B cell (primary cell): ENCODE measurements at places on chromosomes 1 and 21. TPM values are rescaled to one million over a fixed set of nuclear protein-coding genes. Genes with fewer than 3 reads are reported as not detected.

Gene PGLYRP3
- total RNA-seq: not detected in 2 replicates

Gene IGFN1
- total RNA-seq: not detected in 2 replicates

GRCh38 chr1:84379917-84380180 is 18.4 kb upstream of the DNASE2B start:
- DNase-seq: no peak

Gene TCHH
- total RNA-seq: not detected in 2 replicates

DNA sequence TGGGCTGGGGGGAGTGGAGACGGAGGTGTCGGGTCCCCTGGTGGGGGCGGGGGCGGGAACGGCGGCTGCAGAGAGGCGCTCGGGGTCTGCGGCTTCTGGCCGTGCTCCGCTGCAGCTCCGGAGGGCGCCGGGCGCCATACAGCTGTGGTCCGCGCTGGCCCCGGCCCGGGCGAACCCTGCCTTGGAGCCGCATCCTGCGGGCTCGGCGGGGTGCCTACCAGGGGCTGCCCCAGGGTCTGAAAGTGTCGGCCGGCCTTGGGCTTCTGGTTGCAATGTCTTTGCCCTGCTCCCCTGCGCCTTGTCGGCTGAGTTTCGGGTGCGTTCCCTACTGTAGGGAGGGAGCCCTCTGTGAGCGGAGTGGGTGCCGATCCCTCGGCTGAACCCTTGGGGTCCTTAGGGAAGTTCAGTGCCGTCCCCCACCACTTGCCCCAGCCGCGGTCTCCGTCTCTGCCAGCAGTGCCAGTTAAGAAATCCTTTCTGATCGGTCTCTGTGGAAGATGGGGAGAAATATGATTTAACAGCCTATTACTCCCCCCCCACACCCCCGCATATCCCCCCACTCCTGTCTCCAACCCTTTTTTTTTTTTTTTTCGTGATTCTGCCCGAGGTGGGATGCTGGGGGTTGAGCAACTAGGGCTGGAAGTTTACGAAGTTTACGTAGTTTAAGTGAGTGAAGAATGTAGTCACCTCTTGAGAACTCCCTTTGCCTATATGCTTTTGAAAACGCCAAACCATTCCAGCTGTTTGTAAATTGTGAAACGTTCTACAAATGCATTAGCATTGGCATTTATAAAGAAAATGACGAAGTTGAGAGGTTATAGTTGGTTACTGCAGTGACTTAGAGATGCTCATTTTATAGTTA is 588 bp downstream of the NEXN start:
- DNase-seq: peak; percentile 38

- DNase-seq: peak; percentile 24
Observed at GRCh38 chr1:229092377-229093237, 178.3 kb upstream of the RAB4A start.

DNA sequence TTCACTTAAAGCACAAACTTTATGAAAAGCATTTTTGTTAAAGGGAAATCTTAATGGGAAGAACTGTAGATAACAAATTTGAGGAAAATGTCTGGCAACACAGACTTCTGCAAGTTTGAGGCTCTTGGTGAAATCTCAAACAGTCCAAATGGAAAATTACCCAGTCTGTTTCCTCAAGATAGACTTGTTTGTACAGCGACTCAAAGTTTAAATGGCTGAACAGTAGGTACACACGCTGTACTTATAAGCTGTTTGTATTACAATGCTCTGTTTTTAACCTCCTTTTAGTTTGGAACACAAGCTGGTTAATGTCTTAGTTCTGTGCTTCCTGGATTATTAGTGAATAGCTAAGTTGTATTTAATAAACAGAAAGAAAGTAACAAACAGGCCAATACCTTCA is 217.1 kb downstream of the NFIA start:
- DNase-seq: no peak

- DNase-seq: no peak
Observed at GRCh38 chr1:17359031-17359430, 13.0 kb upstream of the PADI6 start.

DNA sequence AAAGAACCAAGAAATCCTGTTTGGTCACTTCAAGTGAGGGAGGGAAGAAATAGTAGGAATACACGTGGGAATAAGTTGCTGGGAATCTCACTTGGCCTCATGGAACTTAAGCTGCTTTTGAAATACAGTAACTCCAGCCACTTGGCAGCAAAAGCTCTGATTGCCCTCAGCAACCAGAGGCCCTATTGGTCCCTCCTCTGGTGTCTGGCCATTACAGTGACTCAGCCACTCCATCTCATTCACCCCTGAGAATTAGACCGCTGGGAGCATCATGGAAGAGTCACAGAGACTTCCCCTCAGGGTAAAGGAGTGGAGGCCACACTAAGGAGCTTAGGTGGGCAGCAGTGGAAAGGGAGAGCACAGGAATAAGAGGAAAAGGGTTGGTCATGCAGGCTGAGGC is 99.6 kb downstream of the ELAVL4 start:
- no peak for DNase-seq

Gene FAM3B
- total RNA-seq: not detected in 2 replicates

DNA sequence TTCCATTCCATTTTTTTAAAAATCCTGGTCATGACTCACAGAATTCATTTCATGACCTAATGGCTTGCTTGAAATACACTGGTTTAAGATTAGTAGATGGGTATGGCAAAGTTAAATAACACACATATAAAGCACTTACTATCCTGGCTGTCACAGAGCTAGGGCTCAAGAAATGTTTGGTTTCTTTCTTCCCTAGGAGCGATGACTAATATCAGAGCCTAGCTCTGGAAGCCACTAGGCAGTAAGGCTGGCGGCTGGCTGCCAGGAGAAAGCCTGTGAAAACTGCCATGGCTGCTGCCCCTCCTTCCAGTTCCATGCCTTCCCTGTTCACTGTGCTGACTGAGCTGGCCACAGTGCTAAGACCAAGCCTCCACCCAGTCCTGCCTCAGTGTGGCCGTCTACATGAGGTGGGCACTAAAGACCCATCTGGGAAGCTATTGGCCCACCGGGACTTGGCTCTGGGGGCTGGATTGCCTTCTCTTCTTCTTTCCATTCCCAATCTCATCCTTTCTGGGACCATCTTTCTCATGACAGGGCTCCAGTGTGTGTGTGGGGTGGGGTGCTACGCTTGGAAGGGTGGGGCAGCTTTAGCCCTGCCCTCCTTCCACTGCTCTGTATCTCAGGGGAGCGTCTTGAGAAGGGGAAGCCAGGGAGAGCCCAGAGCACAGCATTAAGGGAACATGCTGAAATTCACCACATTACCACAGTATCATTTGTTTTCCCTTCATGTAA is 10.8 kb upstream of the ASCL5 start:
- DNase-seq: no peak

Gene USP33
- 83.4 and 95.6 TPM in 2 replicates for total RNA-seq

- DNase-seq: no peak
Observed at GRCh38 chr1:160053548-160054365, 16.2 kb downstream of the KCNJ10 start.

- no peak for DNase-seq
Observed at GRCh38 chr1:113657556-113658063, 101.7 kb downstream of the PHTF1 start.

DNA sequence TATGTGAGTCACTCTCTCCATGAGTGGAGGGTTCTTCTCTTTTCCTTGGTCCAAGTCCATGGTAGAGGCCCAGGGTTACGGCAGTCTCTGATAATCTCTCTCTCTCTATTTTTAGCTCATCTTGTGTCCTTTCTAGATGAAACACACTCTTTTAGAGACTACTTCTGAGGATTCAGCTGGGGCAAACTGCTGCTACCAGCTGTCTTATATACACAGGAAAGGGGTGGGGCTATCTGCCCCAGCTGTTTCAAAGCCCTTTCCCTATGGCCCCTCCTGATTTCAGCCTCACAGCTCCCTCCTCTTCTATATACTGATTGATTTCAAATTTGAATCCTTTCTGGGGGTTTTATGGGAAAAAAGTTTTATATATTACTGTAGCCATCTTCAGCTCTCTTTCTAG is 324.8 kb downstream of the RWDD3 start:
- no peak for DNase-seq

DNA sequence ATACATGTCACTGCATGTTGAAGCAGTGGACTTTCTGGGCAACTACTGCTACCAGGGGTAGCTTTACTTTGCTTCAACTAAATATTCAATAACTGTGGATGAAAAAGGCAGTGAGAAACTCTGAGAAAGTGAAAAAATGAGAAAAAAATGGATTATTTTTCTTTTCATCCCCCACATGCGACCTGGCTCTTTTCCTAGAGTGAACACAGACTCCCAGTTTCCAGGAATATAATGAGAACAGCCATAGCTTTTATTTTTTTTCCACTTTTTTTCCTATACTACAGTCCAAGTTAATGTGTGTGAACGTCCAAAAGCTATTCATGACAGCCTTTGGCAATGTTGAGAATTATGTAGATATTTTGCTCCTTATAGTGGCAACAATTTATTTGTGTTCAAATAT is 230.4 kb downstream of the DNM3 start:
- DNase-seq: no peak

DNA sequence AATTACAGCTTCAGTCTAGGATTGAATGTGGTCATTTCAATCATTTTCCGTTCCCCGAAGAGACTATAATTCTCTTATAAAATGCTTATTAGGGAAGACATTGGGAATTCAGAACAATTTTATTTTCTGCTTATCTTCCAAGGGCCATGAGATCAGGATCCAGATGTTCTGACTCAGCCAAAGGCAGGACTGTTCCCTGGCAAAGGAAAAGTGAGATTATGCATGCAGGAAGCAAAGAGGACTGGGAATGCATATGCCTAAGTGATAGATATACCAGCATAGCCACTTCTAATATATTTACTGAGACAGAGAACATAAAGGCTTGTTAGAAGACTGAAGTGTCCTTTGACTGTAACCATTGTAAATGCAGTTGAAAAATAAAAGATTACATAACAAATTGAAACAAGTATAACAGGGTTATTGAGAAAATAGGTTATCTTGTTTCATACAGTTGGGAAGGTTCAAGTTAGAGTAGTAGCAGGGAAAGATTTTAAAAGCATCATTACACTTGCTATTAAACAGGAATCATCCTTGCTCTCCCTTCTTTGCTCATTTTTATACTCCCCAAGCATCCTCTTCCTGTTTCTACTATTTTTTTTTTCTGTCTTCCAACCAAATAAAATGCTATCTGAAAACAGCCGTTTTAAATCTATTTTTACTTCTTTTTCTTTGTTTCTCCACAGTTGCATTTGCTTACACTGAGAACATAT is 439.6 kb upstream of the ADAMTS5 start:
- no peak for DNase-seq

- no peak for DNase-seq
Observed at GRCh38 chr1:66211521-66211920, 322.4 kb upstream of the SGIP1 start.

DNA sequence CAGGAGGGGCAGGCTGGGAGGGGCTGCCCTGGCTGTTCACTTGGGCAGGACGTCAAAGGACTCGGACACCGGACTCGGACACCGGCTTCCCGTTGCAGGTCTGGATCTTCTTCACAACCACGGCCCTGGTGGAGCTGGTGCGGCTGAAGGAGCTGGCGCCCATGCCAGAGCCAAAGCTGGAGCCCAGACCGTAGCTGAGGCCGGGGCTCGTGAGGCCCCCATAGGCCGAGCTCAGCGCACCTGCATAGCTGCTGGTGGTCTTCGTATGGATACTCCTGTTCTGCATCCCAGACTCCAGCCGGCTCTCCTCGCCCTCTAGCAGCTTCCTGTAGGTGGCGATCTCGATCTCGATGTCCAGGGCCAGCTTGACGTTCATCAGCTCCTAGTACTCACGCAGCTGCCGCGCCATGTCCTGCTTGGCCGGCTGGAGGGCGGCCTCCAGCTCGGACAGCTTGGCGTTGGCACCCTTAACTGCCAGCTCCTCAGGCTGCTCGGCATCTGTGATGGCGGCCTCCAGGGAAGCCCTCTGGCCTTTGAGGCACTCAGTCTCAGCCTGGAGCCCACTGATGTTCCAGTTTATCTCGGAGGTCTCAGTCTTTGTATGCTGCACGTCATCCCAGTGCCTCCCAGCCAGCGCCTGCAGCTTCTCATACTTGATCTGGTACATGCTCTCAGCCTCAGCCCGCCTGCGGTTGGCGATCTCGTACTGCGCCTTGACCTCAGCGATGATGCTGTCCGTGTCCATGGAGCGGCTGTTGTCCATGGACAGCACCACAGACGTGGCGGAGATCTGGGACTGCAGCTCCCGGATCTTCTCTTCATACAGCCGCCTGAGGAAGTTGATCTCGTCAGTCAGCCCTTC is 15.1 kb upstream of the KLF17 start:
- DNase-seq: no peak

DNA sequence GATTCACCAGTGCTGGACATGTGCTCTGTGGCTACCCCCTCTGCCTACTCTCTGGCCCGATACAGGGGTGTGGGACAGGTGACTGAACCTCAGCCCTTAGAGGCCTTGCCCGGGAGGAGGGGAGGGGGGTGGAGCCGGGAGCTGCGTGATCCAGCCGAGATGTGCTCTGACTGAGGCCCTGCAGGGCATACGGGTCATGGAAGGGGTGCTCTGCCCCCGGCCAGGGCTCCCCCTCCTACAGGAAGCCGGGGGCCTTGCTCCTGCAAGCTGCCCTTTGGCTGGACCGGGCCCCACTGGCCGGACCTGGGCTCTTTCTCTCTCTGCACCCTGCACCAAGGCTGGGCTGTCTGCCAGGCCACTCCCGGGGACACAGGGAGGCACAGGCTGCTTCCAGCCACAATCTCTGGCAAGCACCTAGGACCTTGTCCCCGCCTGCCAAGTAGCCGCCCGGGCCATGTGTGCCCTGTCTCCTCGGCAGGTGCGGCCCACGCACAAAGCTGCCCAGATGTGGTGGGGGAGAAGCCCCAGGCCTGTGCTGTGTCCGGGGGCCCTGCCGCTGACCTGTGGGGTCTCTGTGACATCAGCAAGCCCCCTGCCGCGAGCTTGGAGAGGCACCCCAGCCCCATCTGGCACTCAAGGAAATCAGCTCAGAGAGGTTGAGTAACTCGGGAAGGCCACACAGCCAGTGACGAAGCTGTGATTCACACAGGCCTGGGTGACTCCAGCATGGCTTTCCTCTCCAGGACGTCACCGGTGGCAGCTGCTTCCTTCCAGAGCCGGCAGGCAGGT is 1.5 kb downstream of the SCNN1D start:
- no peak for DNase-seq

Gene EXO1
- total RNA-seq: 1.2 and 1.6 TPM in 2 replicates

Gene KLF18
- not detected in 2 replicates for total RNA-seq
